Body of pancreas (tissue), 4 donors: ENCODE measurements at places on chromosomes 3 and 15. TPM values are rescaled to one million over a fixed set of nuclear protein-coding genes. Genes with fewer than 3 reads are reported as not detected.
A peak's percentile ranks its signal among the peaks of the same experiment; 100 is the strongest.

DNA sequence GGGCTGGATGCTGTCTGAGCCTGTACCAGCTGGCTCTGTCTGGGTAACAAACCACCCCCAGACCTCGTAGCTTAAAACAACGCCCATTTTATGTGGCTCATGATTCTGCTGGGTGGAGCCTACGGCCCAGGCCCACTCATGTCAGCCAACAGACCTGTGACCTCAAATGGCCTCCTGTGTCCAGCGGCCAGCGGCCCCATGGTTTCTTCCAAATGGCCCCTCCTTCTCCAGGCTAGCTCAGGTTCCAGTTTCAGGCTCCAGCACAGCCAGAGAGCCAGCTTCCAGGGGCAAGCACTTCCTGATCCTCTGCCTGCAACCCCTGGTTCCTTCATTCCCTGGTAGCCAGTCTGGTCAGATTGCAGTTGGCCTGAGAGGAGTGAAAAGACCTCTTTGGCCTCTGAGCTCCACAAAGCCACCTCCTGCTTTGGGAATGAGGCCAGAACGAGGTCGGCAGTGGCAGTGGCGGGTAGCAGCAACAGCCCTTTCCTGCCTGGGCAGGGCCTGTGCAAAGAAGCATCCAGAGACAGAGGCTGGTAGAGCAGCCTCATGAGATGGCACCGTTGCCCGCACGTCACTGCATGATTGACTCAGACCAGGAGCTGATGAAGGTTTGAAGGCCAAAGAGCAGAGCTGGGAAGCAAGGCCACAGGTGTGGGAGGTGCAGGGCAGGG, 21.0 kb upstream of the PLXNA1 start:
- no peaks in the 10 kb centered on the region for H3K27me3 ChIP-seq
- no peak for DNase-seq
- no peak overlapping the region for H3K27ac ChIP-seq
- no peak overlapping the region for H3K4me3 ChIP-seq

DNA sequence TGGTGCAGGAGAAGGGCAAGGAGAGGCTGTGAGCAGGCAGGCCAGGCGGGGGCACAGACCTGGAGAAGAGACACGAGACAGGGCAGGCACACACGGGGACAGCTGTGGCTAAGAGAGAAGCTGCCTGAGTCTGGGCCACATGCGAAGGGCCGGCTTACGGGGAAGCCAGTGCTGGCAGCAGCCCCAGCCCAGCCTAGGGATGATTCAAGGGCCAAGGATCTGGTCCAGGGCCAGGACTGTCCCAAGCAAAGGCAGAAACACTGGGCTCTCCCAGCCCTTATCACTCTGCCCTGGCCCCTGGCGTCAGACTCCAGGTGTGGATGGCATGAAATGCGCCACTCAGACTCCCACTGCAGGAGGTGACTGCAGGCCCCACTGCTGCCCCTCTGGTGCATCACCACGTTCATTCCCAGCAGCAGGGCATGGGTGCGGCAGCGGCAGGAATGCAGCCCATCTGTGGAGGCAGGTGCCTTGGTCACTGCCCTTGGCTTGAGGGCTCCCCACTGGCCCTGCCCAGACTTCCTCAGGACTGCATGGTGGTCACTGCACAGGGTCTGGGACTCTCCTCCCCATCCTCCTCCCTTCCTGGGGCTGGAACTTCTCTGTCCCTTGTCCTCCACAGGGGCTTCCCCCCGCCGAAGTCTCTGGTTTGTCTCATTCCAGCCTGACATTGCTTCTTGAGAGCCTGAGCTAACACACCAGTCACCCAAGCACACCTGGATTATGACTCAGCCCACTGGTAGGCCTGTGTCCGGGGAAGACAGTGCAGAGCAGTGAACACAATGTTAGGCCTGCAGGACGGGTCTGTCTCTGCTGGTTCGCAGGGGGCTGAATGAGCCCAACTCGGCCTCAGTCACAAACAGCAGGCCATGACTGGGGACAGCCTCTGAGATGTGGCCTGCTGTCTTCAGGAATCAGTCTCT, 69.3 kb downstream of the TBC1D2B start:
- peak overlapping the region; percentile 99 for H3K27ac ChIP-seq
- peaks cover 99% of the 10 kb centered on the region for H3K4me1 ChIP-seq
- H3K27me3 ChIP-seq, result no peaks in the 10 kb centered on the region
- no peak overlapping the region for H3K4me3 ChIP-seq

GRCh38 chr15:92375057-92375456, 18.6 kb upstream of the ST8SIA2 start:
- H3K27me3 ChIP-seq, result no peaks in the 10 kb centered on the region
- H3K4me3 ChIP-seq, result no peak overlapping the region
- no peaks in the 10 kb centered on the region for H3K4me1 ChIP-seq
- DNase-seq, result no peak

GRCh38 chr15:68844856-68845550, 24.3 kb upstream of the ANP32A start:
- no peak overlapping the region for H3K27ac ChIP-seq
- no peak overlapping the region for H3K4me3 ChIP-seq
- no peak for DNase-seq
- H3K4me1 ChIP-seq, result peaks cover 9% of the 10 kb centered on the region
- H3K36me3 ChIP-seq, result no peaks in the 10 kb centered on the region
- peaks cover 5% of the 10 kb centered on the region for H3K27me3 ChIP-seq

GRCh38 chr3:189457631-189458412, 173.4 kb upstream of the TP63 start:
- DNase-seq, result no peak
- no peak overlapping the region for H3K4me3 ChIP-seq
- no peak overlapping the region for H3K27ac ChIP-seq
- no peaks in the 10 kb centered on the region for H3K4me1 ChIP-seq
- H3K36me3 ChIP-seq, result no peaks in the 10 kb centered on the region

GRCh38 chr3:131619821-131620220, 117.0 kb upstream of the MRPL3 start:
- no peak overlapping the region for H3K4me3 ChIP-seq
- H3K4me1 ChIP-seq, result no peaks in the 10 kb centered on the region
- H3K27ac ChIP-seq, result no peak overlapping the region

GRCh38 chr3:64244011-64244942, 19.0 kb upstream of the PRICKLE2 start:
- no peak for DNase-seq
- no peak overlapping the region for H3K27ac ChIP-seq
- H3K36me3 ChIP-seq, result no peaks in the 10 kb centered on the region
- peaks cover 3% of the 10 kb centered on the region for H3K4me1 ChIP-seq
- H3K4me3 ChIP-seq, result no peak overlapping the region

DNA sequence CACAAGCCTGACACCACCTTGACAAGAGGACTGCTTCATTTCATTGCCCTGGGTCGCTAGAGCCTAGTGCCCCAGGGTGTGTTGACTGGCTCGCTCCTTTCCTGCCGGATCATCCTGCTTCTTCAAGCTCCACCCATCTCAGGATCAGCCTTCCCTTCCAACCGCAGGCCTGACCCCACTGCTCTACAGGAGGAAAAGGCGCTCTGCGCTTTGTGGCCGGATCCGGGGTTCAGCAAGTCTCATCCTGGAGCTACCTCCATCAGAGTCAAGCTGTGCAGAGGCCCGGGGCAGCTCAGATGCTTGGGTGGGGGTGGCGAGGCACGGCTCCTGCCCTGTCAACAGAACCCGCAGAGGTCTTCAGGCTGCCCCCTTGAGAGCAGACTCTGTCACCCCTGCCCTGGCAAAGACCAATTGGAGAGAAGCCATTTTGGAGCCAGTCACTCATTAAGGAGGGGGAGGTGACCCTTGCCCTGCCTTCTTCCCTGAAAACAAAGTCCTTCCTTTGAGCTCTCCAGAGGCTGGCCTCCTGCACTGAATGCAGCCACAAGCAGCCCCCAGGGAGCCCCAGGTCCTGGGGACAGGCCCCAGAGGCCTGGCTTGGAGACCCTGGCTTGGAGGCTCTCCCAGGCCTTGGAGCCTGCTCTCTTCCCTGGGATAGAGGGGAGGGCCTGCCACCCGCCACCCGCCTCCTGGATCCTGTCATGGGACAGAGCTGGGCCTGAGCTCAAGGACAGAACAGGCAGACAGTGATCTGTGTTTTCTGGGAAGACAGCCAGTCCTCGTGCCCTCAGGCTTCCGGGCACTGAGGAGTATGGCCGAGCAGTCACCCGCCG, 80.3 kb downstream of the CPN2 start:
- peak overlapping the region; percentile 89 for H3K27ac ChIP-seq
- H3K4me1 ChIP-seq, result peaks cover 36% of the 10 kb centered on the region
- no peak overlapping the region for H3K4me3 ChIP-seq

- H3K27ac ChIP-seq, result no peak overlapping the region
- H3K4me3 ChIP-seq, result no peak overlapping the region
- H3K4me1 ChIP-seq, result peaks cover 62% of the 10 kb centered on the region
- DNase-seq, result no peak
These were observed 3.8 kb downstream of the USP3 start for GRCh38 chr15:63507878-63508818.

GRCh38 chr3:186035277-186035676, 73.6 kb downstream of the ETV5 start:
- H3K4me3 ChIP-seq, result no peak overlapping the region
- no peaks in the 10 kb centered on the region for H3K36me3 ChIP-seq
- no peaks in the 10 kb centered on the region for H3K4me1 ChIP-seq
- H3K27me3 ChIP-seq, result no peaks in the 10 kb centered on the region

DNA sequence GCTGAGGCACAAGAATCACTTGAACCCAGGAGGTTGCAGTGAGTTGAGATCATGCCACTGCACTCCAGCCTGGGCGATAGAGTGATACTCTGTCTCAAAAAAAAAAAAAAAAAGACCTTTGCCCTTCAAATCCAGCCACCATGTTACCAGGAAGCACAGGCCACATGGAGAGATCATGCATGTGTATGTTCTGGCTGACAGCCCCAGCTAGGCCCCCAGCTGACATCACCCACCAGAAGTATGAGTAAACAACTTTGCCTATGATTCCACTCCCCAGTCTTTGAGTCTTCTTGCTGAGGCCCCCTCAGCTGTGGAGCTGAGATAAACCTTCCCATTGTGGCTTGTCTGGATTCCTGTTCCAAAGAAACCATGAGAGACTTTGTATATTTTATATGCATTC, 3.3 kb upstream of the ARIH2 start:
- no peak for DNase-seq
- H3K4me1 ChIP-seq, result peaks cover 12% of the 10 kb centered on the region
- H3K27me3 ChIP-seq, result no peaks in the 10 kb centered on the region
- H3K27ac ChIP-seq, result no peak overlapping the region
- H3K4me3 ChIP-seq, result no peak overlapping the region

- no peak overlapping the region for H3K4me3 ChIP-seq
- no peaks in the 10 kb centered on the region for H3K36me3 ChIP-seq
- H3K27me3 ChIP-seq, result no peaks in the 10 kb centered on the region
- DNase-seq, result no peak
- peaks cover 6% of the 10 kb centered on the region for H3K4me1 ChIP-seq
- H3K27ac ChIP-seq, result no peak overlapping the region
These were observed 54.8 kb upstream of the ACTC1 start for GRCh38 chr15:34850121-34850520.

DNA sequence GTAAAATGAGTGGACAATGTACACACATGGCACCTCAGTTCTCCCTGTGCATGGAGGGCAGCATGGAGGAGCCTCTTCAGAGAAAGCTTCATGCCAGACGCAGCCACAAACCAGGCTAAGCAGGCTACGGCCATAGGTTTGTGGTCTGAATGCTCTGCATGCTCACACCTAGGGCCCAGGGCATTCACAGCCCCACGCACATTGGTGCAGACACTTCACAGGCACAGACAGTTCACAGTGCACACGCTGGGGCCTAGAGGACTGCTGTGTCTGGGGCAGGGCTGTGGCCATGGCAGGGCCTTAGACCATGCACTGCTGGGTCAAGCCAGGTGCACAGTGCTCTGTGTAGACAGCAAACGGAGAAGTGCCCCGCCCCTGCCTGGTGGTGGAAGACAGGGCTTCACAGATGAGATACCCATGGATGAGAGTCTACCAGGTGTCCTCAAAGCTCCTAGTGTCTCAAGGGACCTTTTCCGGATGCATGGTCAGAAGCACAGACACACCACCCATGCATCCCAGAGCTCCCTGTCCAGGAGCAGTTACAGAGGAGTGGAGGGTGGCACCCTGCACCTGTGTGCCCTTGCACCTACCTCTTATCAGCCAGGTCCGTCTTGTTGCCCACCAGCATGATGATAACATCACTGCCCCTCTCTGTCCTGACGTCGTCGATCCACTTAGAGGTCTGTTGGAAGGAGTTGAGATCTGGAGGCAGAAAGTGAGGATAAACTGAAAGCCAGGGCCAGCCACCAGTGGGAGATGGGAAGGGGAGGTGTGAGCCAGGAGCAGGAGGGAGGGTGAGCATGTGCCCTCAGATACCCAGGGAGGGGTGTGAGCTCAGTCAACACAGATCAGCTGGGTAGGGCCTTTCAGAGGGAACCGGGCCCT, 33.5 kb downstream of the SRPRB start:
- H3K4me3 ChIP-seq, result no peak overlapping the region
- no peaks in the 10 kb centered on the region for H3K4me1 ChIP-seq
- no peaks in the 10 kb centered on the region for H3K36me3 ChIP-seq

DNA sequence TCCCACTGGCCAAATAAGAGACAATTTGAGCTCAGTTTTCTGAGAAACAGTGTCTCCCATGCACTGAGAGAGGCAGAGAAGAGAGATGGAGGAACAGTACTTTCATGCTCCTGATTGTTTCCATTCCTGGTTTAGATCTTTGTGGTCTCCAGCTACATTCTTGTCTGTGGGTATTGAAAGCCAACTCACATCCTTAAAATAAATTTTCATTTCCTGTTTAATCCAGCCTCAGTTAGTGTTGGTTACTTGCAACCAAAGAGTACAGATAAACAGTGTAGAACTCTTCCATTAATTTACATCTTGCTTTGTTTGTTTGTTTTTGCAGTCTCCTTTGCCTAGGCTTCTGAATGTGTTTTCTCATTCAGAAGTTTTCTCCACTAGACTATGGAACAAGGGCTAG, 123.7 kb upstream of the CLSTN2 start:
- DNase-seq, result no peak
- no peak overlapping the region for H3K4me3 ChIP-seq
- H3K27me3 ChIP-seq, result no peaks in the 10 kb centered on the region
- no peak overlapping the region for H3K27ac ChIP-seq
- H3K36me3 ChIP-seq, result no peaks in the 10 kb centered on the region
- no peaks in the 10 kb centered on the region for H3K4me1 ChIP-seq

- H3K27me3 ChIP-seq, result no peaks in the 10 kb centered on the region
- H3K27ac ChIP-seq, result no peak overlapping the region
- H3K36me3 ChIP-seq, result no peaks in the 10 kb centered on the region
- no peak for DNase-seq
- H3K4me1 ChIP-seq, result no peaks in the 10 kb centered on the region
- no peak overlapping the region for H3K4me3 ChIP-seq
These were observed 12.5 kb upstream of the CAMKV start for GRCh38 chr3:49882166-49882565.

DNA sequence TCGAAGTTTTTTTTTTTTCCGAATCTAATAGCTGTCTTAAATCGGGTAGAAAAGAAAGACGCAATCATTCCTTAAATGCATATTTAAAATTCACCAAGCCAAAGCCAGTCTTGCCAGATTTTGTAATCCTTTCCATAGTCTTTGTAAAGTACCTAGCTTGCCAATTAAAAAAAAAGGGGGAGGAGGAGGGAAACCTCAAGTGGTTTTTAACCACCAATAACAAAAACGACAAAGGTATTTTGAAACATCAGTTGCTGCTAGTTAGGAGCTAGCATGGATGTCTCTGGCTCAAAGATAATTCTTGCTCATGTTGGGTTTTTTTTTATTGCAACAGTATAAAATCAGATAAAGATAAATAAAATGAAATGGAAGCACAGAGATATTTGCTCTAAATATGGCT, 187.9 kb downstream of the MECOM start:
- no peak overlapping the region for H3K4me3 ChIP-seq
- no peak for DNase-seq
- no peak overlapping the region for H3K27ac ChIP-seq
- no peaks in the 10 kb centered on the region for H3K27me3 ChIP-seq
- H3K4me1 ChIP-seq, result no peaks in the 10 kb centered on the region

BOC gene
- 29.6 TPM for total RNA-seq

CADPS gene
- total RNA-seq, result 67.6 TPM

GXYLT2 gene
- 5.2 TPM for total RNA-seq

NEO1 gene
- total RNA-seq, result 29.7 TPM

FETUB gene
- total RNA-seq, result not detected

DPH3 gene
- total RNA-seq, result 4.9 TPM
